ENCODE measurements at places on chromosomes 2 and 18.
A peak's percentile ranks its signal among the peaks of the same experiment; 100 is the strongest.

DNA sequence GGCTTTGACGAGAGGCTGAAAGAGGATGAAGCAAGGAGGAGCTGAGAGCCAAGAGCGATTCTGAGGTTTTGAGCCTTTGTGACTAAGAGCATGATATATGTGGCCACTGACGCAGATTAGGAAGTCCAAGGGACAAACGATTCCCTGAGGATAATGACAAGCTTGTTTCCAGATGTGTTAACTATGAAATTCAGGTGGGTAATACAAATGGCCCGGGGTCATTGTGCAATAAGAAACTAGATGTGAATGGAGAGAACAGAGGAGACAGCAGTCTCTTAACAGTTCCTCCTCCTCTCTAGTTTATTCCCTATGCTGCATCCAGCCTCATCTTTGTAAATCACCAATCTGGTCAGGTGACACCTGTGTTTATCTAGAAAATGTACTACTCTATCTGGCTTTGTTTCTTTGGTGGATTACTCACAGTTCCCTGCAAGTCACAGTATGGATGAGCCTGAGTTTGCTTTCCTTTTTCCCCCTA lies 84.2 kb downstream of the SOCS6 start:
- DNase-seq, result peak; percentile 91

DNA sequence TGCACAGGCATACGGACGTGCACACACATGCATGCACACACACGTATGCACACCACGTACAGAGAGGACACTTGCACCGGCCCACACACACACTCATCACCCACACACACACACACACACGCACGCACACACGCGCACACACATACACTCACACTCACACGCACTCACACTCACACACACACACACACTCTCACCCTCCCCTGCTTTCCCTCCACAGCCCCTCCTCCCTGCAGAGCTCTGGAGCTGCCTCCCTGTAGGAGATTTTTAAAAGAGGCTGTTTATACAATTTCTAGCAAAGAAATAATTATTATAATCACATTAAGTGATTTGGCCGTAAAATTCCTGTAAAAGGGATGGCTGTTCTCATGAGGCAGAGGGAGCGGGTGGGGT lies 36.5 kb upstream of the SNED1 start:
- no peak for DNase-seq

DNA sequence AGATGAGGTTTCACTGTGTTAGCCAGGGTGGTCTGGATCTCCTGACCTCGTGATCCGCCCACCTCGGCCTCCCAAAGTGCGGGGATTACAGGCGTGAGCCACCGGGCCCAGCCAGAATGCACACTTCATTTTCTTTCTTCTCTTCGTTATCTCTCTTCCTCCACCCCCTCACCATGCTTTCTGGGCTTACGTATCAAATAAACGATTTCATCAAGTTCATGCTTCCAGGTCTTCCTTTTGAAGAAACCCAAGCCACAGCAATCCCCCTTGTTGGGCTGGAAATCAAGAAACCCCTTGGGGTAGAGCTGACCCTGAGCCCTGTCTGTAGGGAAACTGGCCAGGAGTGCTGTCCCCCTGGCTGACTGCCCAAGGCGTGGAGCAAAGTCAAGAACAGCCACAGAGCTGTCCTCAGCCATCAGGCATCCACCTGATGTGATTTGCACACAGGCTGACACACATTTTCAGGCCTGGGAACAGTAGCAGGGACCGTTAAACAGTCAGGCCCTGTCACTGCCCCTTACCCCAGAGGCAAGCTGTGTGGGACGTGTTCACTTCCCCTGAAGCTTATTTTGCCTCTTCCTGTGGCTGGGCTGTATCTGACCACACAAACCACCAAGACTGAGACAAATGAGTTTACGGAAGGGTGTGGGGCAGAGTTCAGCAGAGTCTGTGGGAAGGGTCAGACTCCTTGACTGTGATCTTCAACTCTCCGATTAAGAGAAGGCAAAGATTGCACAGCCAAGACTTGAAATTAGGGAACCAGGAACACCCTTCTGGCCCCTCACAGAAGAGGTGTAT lies 15.1 kb upstream of the NMUR1 start:
- peak; percentile 15 for DNase-seq

DNA sequence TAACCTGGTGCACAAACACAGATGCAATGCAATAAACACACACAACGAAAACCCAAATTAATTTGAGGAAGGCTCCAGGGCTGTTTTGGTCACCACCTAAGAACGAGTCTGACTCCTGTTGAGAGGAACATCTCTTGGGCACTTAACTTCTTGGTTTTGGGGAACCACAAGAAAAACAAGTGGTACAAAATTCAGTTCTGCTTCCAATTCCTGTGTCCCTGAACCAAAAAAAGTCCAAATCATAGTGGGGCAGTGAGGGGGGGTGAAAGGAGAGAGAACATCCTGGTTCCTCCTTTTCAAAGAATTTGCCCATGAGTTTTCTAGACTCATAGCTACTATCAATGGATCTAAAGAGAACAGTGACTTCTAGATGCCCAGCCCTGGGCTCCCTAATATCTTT lies 143.6 kb downstream of the COL4A4 start:
- no peak for DNase-seq

GRCh38 chr18:21660078-21660477 lies 44.5 kb downstream of the ABHD3 start:
- no peak for DNase-seq

- DNase-seq, result no peak
Observed at GRCh38 chr18:21684731-21685130, 19.8 kb downstream of the ABHD3 start.

Measured in fibroblast of upper back skin (primary cell).